ENCODE measurements at places on chromosomes 5 and 9.

DNA sequence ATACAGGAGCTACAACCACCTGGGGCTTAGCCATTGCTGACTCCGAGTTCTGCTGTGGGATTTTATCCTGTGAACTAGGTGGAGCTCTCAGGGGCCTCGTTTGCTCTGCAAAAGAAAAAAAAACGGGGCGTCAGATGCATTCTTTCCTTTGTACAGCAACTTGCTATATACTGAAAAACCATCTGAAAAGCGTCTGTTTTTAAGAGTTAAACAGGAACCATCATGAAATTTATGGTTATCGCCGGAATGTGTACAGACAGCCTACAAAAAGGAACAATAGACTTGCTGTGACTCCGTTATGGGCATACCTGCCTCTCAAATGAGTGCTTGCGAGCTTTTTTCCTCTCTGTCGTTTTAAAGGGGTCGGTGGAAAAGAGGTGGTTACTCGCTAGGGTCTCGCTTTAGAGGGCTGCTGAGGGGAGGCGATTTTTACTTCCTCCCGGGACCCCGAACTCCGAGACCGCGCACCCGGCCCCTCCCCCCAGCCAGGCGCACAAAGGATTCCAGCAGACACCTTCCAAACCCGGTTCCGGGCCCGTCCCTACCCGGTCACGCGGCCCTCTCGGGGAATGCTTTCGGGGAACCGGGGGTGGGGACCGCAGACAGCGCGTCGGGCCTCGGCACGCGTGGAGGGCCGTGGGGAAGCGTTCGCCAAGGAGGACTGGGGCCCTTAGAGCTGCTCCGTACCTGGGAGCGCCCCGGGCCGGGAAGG is 826 bp downstream of the PAIP1 start:
- peak; percentile 38 for DNase-seq

- no peak for DNase-seq
Observed at GRCh38 chr9:96133321-96134021, 168.5 kb downstream of the HSD17B3 start.

GRCh38 chr9:133460405-133461175 is 812 bp downstream of the CACFD1 start:
- DNase-seq, result no peak

GRCh38 chr5:132371603-132371994 is 2.1 kb downstream of the SLC22A5 start:
- DNase-seq, result no peak

GRCh38 chr5:171692107-171692506 is 93.5 kb upstream of the SMIM23 start:
- DNase-seq, result no peak
